T-helper 9 cell (primary cell): ENCODE measurements at places on chromosomes 5 and 9.

GRCh38 chr5:89282554-89283510, 399.8 kb upstream of the MEF2C start:
- no peak for DNase-seq

- no peak for DNase-seq
Observed at GRCh38 chr9:131214876-131215275, 61.4 kb downstream of the FAM78A start.

- no peak for DNase-seq
Observed at GRCh38 chr5:50853151-50853550, 186.7 kb downstream of the PARP8 start.

DNA sequence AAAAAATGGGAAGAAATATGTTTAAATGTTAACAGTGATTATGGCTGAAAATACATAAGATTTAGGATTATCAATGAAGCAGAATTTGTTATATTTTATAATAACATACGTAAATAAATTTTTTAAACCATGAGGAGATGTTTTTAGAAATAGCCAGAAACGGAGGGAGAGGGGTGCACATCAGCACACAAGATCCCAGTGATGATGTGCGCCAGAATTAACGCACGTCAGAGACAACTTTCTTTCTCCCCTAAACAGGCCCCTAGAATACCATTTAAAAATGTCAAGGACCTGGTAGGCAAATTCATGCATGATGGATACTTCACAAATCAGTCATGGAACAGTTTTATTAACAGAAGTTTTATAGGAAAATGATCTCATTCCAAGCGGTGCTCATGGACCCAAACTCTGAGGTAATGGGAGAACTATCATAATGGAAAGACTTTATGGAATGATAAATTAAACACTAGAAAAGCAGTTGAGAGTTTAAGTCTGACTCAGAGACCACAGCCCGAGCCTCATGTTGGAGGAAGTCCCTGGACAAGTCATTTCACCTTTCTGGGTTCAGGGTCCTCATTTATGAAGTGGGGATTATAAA, 258.9 kb upstream of the GAS1 start:
- DNase-seq = no peak

- no peak for DNase-seq
Observed at GRCh38 chr5:61177716-61178115, 15.4 kb upstream of the SMIM15 start.
